ENCODE measurements at places on chromosomes 1 and 21.

- no peak for DNase-seq
These were observed 48.7 kb downstream of the IRF2BP2 start for GRCh38 chr1:234561319-234561718.

DNA sequence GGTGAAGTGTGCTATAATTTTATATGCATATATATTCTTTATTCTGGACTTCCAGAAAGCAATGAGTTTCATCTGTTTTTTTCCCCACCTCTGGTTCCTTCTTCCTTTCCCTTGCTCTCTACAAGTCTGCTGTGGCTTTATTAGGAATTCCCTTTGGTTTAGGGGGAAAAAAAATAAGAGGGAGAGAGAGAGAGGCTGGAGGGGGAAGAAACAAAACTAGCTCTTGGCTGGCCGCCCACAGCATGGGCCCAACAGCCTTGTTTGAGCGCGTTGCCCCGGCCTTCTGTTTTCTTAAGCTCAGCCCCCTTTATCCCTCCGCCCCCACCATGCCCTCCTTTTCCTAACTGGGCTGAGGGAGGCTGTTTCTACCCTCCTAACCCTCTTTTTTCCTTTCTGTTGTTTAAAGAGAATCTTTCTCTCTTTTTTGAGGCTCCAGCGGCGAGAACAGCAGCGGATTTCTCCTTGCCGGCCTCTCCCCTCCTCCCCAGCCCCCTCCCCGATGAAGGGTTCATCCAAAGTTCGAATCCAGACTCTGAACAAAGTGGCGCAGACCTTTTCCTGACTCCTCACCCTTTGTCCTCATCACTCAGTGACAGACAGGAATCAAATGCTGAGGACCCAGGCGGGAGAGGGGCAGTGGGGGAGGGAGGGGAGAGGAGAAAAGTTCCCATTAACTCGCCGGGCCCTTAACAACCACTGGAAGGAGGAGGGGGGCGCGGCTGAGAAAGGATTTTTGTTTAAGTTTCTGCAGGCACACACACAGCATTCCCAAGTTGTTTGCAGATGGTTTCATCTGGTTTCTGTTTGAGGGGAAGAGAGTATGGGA lies 29.7 kb downstream of the PBX1 start:
- no peak for DNase-seq

GRCh38 chr1:79959635-79960034 lies 953.1 kb upstream of the ADGRL4 start:
- no peak for DNase-seq

GRCh38 chr1:155759966-155760630 lies 71.2 kb downstream of the DAP3 start:
- no peak for DNase-seq

- DNase-seq = no peak
These were observed 371.7 kb upstream of the ADGRL2 start for GRCh38 chr1:81428998-81429397.

GRCh38 chr21:45319461-45320211 lies 31.9 kb upstream of the POFUT2 start:
- DNase-seq = no peak

DNA sequence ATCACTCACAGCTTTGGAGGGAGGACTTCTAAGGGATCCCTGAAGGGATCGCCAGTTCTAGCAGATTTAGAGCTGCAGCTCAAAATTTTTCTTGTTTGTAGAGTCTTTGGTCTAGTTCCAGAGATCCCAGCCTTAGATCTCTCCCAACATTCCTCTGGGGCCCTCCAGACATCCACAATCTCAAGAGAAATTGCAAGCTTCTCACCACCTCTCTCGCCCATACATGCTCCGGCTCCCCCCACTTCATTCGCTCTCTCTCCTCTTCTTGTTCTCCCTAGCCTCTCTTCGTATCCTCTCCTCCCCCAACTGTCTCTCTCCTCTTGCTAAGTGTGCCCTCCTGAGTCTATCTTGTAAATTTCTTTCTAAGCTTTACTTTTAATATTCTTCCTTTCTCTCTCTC lies 15.1 kb upstream of the TUT4 start:
- DNase-seq = no peak

- DNase-seq = no peak
These were observed 128.0 kb upstream of the C1orf174 start for GRCh38 chr1:4028139-4028501.

- no peak for DNase-seq
These were observed 107.3 kb upstream of the HNRNPU start for GRCh38 chr1:244971552-244972216.

- DNase-seq = no peak
These were observed 37.3 kb upstream of the PRMT6 start for GRCh38 chr1:107019166-107019565.

DNA sequence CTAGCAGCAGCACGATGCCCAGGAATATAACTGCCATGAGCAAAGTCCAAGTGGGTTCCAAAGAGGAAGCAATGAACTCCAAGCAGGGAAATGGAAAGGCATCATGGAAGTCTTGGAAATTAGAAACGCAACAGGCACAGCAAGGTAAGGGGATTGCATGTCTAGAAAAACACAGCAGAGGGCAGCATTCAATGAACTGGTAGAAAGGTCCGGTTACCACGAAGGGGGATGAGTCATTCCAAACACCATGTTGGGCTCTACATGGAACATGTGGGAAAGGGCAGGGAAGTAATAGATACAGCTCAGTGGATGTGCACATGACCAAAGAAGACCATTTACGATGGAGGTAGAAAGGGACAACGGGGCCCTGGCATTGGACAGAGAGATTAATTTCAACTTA lies 36.4 kb downstream of the RXRG start:
- no peak for DNase-seq

Measured in stimulated activated CD8-positive, alpha-beta memory T cell treated with anti-CD3 and anti-CD28 coated beads, Interleukin-4, amount 100 ng/mL, for 1 hour (primary cell).